ENCODE measurements at places on chromosomes 1 and 21.
A peak's percentile ranks its signal among the peaks of the same experiment; 100 is the strongest.

DNA sequence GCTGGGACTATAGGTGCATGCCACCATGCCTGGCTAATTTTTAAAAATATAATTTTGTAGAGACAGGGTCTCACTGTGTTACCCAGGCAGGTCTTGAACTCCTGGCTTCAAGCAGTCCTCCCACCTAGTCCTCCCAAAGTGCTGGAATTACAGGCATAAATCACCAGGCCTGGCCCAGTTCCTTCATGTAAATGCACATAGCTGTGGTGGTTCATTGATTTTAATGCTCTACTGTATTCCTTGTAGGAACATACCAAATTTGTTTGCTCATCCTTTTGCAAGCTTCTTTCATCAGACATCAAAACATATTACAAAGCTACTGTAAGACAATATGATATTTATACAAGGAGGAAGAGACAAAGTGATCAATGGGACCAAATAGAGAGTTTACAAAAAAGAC is 237.5 kb upstream of the ESRRG start:
- DNase-seq, result no peak

DNA sequence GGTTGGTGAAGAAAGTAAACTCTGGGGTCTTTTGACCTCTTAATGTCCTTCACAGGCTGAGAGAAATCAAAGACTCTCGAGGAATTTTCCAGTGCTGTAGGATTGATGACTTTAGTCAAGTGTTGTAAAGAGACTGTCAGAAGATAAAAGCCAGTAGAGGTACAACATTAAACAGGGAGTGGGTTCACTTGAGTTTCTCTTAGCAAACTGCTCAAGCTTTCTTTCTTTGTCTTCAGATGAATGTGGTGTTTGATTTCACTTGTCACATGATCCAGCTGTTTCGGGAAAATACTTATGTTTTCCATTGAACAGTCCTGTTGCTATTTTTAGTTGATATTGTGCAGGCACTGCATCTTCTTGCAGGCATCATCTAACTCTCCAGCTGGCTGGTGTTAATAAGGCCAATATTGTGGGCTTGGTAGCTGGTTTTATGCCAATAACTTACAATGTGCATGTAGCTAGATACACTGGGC is 45.6 kb downstream of the XCL2 start:
- peak; percentile 68 for DNase-seq

GRCh38 chr21:33230545-33231324 is 997 bp downstream of the IFNAR2 start:
- peak; percentile 19 for DNase-seq

- no peak for DNase-seq
Measured at GRCh38 chr21:40752125-40752524, 94.8 kb downstream of the DSCAM start.

DNA sequence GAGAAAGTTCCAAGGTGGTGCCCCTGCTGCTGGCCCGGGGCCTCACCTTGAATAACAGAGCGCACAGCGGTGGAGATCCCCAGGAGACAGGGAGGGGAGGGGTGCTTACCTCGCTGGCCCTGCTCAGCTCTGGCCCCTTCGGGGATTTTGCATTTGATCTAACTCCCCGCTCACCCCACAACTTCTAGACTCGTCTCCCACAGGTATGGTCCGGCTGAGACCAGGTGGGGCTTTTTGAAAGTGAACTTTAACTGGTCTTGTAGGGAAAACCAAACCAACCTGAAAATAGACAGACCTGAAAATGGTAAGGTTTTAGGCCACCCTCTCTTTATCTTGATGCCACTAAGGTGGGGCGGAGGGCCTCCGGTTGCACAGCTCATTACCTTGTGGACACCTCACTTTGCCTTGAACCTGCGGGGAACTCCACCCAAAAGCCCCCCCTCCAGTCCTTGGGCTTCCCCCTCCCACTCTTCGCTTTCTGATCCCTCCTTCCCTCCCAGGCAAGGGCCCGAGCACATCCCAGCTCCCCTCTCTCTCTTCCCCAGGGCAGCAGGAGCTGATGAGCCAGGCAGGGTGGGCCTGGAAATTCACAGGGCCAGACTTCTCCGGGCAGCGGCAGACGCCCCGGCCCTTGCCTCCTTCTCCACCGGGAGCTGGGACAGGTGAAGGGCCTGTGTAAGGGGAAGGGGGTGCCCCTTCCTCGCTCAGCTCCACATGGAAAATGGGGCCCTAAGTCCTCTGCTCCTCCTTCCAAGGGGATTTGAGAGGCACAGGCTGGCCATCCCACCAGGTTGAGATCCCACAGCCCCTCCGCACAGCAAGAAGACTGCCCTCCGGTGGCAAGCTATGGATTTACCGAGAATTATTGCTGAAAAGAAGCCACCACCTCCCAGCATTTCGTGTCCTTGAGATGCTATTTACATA is 16.1 kb downstream of the TNFRSF8 start:
- peak; percentile 9 for DNase-seq

- DNase-seq, result peak; percentile 62
Measured at GRCh38 chr1:116574581-116575291, 3.9 kb upstream of the CD58 start.

GRCh38 chr1:167137332-167137781 is 43.5 kb downstream of the STYXL2 start:
- no peak for DNase-seq

GRCh38 chr1:14421977-14422609 is 176.4 kb upstream of the KAZN start:
- no peak for DNase-seq

DNA sequence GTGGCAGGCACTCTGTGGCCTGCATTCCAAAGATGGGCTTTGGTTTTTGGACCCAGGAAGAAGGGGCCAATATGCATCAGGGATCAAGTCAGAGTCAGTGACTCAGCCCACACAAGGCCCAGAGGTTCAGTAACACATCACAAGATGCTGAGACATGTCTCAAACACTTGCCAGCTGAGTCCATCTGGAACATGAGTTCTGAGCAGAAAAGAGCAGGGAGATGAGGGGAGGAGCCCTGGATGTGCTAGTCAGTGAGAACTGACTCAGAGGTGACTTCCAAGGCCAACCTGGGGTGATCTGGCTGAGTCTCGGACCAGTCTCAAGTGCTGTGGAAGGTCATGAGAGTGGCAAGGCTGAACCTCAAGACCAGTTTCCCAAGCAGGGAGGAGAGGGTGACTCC is 150.1 kb downstream of the CDC7 start:
- peak; percentile 87 for DNase-seq

DNA sequence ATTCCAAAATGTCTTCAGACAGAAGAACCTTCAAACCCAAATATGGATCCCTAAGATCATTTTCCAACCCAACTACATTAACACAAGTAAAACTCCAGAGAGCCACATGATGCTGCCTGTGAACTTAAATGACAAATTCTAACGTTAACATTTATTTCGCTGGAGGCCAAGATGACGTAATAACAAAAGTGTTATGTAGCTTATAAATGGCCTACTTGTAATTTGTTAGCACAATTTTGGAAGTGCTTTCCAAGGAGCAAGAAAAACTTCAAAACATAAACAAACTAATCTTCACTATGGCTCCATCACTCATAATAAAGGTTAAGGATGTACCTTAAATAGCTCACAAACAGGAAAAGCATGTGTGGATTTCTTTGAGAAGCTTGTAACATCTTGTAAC is 126.7 kb downstream of the HLCS start:
- DNase-seq, result peak; percentile 54

DNA sequence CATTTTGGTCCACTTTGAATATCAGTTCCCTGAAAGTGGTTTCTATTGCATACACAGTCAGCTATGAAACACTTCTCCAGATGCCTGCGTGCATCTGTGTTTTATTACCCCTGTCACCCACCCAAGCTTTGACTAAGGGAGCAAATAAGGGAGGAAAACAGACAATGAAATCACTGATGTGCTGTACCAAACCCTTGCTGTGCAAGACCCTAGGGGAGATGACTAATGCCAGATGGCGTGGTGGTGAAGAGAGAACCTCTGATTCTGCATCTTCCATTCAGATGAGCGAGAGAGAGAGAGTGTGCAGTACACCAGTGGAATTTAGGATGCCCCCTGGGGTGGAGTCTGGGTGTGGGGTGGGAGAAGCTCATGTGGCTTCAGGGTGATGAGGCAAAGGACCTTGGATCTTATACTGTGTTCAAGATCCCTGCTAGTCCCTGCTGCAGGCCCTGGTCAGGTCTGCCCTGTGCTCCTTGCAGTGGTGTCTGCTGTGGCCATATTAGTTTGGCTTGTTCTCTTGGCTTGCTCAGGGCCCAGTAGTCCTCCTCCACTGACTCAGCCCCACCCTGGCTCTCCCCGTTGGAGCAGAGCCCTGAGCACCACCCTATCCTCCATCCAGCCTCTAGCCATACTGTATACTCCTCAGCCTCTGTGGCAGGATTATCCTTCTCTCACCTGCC is 18.5 kb downstream of the CLCA1 start:
- peak; percentile 99 for DNase-seq

DNA sequence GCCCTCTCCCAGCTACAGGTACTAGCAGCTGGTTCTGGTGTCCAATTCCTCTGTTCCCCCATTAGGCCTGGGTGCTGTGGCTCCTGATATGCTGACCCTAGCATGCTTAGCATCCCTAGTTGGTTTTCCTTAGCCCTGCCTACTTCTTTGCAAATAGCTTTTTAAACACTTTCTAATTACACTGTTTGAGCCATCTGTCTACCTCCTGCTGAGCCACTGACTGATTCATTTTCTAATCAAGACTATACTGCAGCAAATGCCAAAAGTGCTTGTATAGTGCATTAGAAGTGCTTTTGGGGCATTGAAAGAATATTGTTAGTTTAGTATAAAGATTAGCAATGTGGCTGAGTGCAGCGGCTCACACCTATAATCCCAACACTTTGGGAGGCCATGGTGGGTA is 36.3 kb downstream of the ERICH3 start:
- DNase-seq, result no peak

DNA sequence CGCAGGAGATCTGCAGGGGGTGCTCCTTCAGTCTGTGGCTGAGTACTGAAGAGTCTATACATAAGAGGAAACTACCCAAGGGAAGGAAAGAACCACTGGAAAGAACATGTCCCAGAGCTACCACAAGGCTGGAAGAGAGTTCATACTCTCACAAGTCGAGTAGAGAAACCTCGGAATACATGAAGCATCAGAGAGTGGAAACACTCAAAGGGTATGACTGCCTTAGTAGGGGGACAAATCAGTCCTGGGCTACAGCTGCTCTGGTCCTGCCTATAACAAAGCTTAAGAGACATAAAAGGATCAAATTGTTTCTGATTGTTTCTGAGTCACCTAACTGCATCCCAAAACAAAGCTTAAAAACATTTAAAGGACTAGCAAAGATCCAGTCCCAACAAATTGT is 27.4 kb downstream of the TMEM50B start:
- no peak for DNase-seq

GRCh38 chr1:9262096-9262986 is 27.8 kb downstream of the H6PD start:
- DNase-seq, result no peak

DNA sequence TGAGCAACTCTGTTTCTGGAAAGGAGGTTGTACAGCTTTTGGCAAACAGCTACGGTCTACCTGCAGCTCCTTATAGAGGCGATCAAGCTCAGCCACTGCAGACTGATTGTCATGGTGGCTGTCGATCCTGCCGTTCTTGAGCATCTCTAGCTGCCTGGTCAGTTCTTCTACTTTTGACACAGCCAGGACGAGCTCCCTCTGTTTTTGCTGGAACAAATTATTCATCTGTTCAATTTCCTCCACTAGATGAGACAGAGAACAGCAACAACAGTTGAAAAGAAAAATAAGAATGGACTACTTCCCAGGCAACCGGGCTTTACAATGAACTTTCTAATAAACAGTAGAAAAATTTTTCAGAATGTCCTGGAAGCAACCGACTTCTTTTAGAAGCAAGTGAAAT is 42.5 kb downstream of the TP53BP2 start:
- DNase-seq, result no peak

- no peak for DNase-seq
Measured at GRCh38 chr1:199377211-199377610, 650.3 kb upstream of the NR5A2 start.

GRCh38 chr21:41794600-41794999 is 27.7 kb upstream of the RIPK4 start:
- DNase-seq, result no peak

DNA sequence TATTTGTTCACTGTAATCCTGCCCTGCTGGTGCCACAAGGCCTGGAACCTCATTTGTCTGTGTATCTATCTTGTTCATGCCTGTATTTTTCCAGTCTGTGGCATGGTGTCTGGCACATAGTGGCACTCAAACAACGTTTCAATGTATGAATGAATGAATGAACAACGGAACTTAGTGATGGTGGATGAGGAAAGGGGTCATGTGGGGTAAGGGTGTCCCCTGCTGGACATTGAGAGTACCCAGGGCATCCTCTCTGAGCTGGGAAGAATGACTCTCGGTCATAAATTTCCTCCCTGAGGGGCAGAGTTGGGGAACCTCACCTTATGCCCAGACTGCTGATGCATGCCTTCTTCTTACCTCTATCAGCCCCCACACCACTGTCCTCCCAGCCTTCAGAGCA is 18.9 kb upstream of the ZNF683 start:
- peak; percentile 50 for DNase-seq

GRCh38 chr1:220303871-220304270 is 31.6 kb upstream of the RAB3GAP2 start:
- no peak for DNase-seq

- peak; percentile 33 for DNase-seq
Measured at GRCh38 chr1:107795994-107796393, 169.0 kb downstream of the VAV3 start.

GRCh38 chr1:227318853-227319607 is 738 bp upstream of the CDC42BPA start:
- DNase-seq, result no peak

GRCh38 chr1:245614476-245614875 is 459.7 kb downstream of the KIF26B start:
- DNase-seq, result no peak

DNA sequence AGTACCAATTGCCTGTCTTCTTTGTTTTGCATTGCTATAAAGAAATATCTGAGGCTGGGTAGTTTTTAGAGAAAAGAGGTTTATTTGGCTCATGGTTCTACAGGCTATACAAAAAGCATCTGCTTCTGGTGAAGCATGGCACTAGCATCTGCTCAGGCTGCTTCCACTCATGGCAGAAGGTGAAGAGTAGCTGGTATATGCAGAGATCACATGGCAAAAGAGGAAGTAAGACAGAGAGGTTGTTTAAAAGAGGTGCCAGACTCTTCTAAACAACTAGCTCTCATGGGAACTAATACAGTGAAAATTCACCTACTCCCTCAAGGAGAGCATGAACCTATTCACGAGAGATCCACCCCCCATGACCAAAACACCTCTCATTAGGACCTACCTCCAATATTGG is 56.7 kb upstream of the GUCA2B start:
- no peak for DNase-seq

DNA sequence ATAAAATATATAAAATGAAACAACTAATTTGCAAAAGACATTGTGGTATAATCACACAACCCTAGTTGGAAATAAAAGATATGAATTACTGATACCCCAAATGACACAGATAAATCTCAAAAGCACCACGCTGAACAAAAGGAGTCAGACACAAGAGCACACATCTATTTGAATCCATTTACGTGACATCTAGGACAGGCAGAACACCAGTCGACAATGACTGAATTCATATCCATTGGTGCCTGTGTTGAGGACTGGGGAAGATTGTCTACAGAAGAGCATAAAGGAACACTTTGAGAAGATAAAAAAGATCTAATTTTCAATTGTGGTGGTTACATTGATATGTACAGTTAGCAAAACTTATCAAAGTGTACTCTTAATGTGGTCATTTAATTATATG is 874.1 kb downstream of the LTN1 start:
- DNase-seq, result peak; percentile 12

- DNase-seq, result no peak
Measured at GRCh38 chr1:220880726-220881506, 1.7 kb downstream of the HLX start.

GRCh38 chr1:65471861-65472332 is 51.4 kb downstream of the LEPR start:
- no peak for DNase-seq

GRCh38 chr1:119873135-119874015 is 22.9 kb downstream of the ADAM30 start:
- no peak for DNase-seq

Data from foreskin melanocyte (primary cell).